ENCODE measurements at places on chromosomes 7 and 10.

- H3K4me3 ChIP-seq = no peak overlapping the region
- no peaks in the 10 kb centered on the region for H3K27me3 ChIP-seq
- no peaks in the 10 kb centered on the region for H3K4me1 ChIP-seq
- no peak for DNase-seq
- no peaks in the 10 kb centered on the region for H3K36me3 ChIP-seq
- no peak overlapping the region for H3K27ac ChIP-seq
Observed at GRCh38 chr10:75662715-75663114, 231.3 kb downstream of the LRMDA start.

DNA sequence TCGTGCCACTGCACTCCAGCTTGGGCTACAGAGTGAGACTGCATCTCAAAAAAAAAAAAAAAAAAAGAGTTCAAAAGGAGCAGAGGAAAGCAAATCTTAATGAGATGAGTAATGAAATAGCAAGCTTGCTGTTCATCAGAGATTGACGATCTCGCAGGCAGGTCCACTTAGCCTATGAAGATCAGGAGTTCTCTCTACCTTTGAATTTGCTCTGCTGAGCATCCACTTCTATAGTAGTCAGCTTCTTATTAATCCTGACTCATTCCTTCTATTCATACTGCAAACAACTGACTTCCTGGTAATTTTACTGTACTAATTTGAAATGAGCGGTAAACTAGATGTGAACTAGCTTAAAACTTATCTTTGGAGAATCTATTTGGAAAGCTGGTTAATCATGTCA, 1014.6 kb downstream of the GATA3 start:
- H3K36me3 ChIP-seq = no peaks in the 10 kb centered on the region
- H3K4me1 ChIP-seq = no peaks in the 10 kb centered on the region
- H3K4me3 ChIP-seq = no peak overlapping the region
- H3K27ac ChIP-seq = no peak overlapping the region
- H3K27me3 ChIP-seq = no peaks in the 10 kb centered on the region
- no peak for DNase-seq

- H3K4me1 ChIP-seq = no peaks in the 10 kb centered on the region
- H3K36me3 ChIP-seq = no peaks in the 10 kb centered on the region
- DNase-seq = no peak
- H3K27ac ChIP-seq = no peak overlapping the region
Observed at GRCh38 chr10:12788277-12788676, 213.2 kb downstream of the CCDC3 start.

- DNase-seq = no peak
- no peaks in the 10 kb centered on the region for H3K36me3 ChIP-seq
- H3K4me3 ChIP-seq = no peak overlapping the region
- peaks cover 11% of the 10 kb centered on the region for H3K4me1 ChIP-seq
- H3K27ac ChIP-seq = no peak overlapping the region
Observed at GRCh38 chr10:89503652-89504370, 31.6 kb downstream of the SLC16A12 start.

GRCh38 chr7:131681961-131682360, 125.5 kb upstream of the PODXL start:
- no peak overlapping the region for H3K4me3 ChIP-seq
- no peak overlapping the region for H3K27ac ChIP-seq
- no peaks in the 10 kb centered on the region for H3K27me3 ChIP-seq

DNA sequence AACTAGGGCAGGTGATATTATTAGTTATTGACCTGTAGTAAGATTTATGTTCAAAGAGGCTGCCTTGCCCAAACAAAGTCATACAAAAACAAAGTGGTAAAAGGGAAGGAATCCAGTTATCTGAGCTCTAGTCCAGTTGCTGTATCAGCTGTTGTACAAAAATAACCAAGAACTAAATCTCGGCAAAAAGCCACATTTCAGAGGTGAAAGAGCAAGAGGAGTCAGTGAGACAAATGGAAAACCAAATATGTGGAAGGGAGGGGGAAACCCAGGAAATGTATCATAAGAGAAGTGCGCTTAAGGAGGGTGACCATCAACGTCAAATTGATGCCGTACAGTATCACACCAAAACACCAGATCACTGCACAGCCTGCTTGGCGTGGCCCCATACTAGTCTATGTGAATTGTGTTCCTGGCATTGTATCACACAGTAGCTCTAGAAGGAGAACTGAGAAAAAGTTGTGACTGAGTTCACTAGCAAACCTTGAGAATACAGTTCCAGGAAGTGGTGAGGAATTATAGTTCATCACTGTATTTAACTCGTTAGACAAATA, 6.4 kb downstream of the AGBL3 start:
- H3K27me3 ChIP-seq = no peaks in the 10 kb centered on the region
- DNase-seq = no peak
- H3K36me3 ChIP-seq = peaks cover 30% of the 10 kb centered on the region
- H3K4me1 ChIP-seq = peaks cover 47% of the 10 kb centered on the region
- no peak overlapping the region for H3K27ac ChIP-seq
- H3K4me3 ChIP-seq = no peak overlapping the region

- no peak overlapping the region for H3K4me3 ChIP-seq
- H3K27ac ChIP-seq = peak overlapping the region; percentile 54
- peaks cover 64% of the 10 kb centered on the region for H3K36me3 ChIP-seq
- DNase-seq = no peak
- peaks cover 94% of the 10 kb centered on the region for H3K4me1 ChIP-seq
Observed at GRCh38 chr7:50327443-50327842, 22.9 kb downstream of the IKZF1 start.

DNA sequence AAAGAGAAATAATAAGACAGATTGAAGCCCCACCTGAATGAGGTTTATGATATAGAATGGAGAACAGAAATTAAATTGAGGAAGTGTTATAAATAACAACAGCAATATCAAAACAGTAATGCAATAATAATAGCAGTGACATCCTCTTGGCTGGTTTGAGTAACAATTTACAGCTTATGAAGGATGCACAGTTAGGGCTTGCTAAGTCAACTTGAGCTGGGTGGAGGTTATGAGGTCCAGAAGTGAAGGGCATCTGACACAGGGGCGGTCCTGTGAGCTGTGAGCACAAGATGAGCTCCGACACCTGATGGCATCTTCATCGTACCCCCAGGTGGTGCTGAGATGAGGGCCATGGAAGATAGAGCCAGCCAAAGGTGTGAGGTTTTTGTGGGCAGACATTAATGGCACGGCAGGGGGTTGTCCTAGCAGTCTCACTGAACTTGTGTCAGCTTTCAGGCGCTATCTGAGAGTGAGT, 30.5 kb downstream of the ARHGAP22 start:
- H3K36me3 ChIP-seq = no peaks in the 10 kb centered on the region
- no peak overlapping the region for H3K27ac ChIP-seq
- H3K4me1 ChIP-seq = no peaks in the 10 kb centered on the region
- no peak for DNase-seq
- no peak overlapping the region for H3K4me3 ChIP-seq

DNA sequence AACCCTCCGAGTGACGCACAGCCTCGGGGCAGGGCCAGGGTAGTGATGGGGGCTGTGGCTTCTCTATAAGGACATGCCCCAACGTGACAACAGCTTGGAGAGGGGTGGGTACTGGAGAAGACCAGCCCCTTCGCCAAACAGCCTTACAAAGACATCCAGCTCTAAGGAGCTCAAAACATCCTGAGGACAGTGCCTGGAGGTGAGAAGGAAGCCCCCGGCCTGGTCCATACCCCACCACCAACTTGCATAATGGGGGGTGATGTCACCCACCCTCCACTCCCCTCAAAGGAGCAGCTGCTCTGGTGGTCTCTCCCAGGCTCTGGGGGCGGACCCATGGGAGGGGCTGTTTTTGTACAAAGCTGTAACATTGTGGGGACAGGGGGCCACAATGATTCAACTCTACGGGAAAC, 15.1 kb downstream of the PRSS2 start:
- peak overlapping the region; percentile 97 for H3K4me3 ChIP-seq
- H3K27ac ChIP-seq = peak overlapping the region; percentile 95
- peak; percentile 72 for DNase-seq
- no peaks in the 10 kb centered on the region for H3K27me3 ChIP-seq
- peaks cover 35% of the 10 kb centered on the region for H3K36me3 ChIP-seq

DNA sequence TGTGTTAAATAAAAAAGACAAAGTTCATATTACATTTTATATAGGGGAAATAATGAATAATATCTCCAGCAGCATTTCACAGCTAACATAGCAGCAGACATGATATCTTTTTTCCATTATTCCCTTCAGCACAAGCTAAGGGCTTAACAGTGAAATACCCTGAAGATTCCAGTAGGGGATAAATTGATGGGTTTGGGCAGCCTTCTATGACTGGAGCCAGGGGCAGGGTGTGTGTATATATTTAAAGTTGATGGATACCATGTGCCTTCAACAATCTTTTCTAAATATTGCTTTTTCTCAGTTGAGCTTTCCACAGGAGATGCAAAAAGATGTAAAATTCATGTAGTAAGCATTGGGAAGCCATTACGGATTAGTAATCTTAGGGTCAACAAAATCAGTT, 151.2 kb downstream of the MAGI2 start:
- no peak overlapping the region for H3K27ac ChIP-seq
- no peak for DNase-seq
- no peak overlapping the region for H3K4me3 ChIP-seq
- no peaks in the 10 kb centered on the region for H3K36me3 ChIP-seq

GRCh38 chr7:30430276-30430675, 48.3 kb downstream of the NOD1 start:
- no peaks in the 10 kb centered on the region for H3K4me1 ChIP-seq
- peaks cover 37% of the 10 kb centered on the region for H3K36me3 ChIP-seq
- H3K4me3 ChIP-seq = no peak overlapping the region
- no peaks in the 10 kb centered on the region for H3K27me3 ChIP-seq

DNA sequence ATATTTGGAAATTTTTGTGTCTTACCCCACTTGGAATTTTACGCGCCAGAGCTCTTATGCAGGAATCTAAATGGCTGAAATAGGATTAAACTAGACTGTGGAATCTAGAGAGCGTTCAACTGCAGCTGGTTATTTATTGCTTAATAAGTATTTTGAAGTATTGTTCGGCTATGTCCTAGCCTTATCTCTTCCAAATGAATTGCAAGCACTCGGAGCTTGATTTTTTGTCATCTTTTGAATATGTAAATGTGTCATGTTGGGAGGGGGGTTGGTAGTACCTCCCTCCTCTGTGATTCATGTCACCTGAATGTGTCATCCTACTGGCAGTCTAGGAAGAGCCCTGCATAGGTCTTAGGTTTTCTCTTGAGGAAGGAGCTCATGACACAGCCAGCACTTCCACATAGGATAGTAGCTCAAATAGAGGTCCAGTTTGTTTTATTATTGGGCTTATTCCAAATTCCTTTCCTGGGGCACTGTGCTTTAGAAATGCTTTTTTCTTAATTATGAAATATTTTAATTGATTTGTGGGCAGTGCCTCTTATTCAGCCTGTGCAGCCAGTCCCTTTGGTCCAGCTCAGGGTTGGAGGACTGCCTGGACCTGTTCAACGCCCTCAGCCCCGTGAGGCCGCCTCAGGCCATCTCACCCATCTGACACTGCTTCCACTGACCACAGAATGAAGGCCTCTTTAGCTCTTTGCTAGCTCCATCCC, 22.5 kb upstream of the TRIL start:
- H3K4me3 ChIP-seq = no peak overlapping the region
- no peak overlapping the region for H3K27ac ChIP-seq
- no peaks in the 10 kb centered on the region for H3K4me1 ChIP-seq
- H3K27me3 ChIP-seq = no peaks in the 10 kb centered on the region
- H3K36me3 ChIP-seq = no peaks in the 10 kb centered on the region

- DNase-seq = no peak
- no peak overlapping the region for H3K4me3 ChIP-seq
Observed at GRCh38 chr10:122112625-122113160, 123.7 kb downstream of the TACC2 start.

DNA sequence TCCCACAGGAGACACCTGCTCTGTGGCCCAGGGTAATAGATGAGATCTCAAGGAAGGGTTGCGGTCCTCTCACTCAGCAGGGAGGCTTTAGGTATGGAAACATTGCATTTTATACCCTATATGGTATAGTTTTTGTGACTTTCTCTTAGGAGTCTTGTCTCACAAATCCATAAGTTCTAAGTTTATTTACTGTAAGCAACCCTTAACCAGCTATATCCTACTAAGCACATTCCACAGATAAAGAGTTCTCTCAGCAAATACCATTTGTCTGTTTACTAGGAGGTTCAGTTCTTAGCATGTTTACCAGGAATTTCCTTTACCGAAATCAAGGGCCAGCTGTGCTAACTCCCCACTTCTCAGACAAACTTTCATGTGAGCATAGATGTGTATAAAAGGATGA, 66.9 kb downstream of the ANLN start:
- H3K4me1 ChIP-seq = no peaks in the 10 kb centered on the region
- no peak for DNase-seq
- no peak overlapping the region for H3K27ac ChIP-seq
- H3K27me3 ChIP-seq = no peaks in the 10 kb centered on the region

DNA sequence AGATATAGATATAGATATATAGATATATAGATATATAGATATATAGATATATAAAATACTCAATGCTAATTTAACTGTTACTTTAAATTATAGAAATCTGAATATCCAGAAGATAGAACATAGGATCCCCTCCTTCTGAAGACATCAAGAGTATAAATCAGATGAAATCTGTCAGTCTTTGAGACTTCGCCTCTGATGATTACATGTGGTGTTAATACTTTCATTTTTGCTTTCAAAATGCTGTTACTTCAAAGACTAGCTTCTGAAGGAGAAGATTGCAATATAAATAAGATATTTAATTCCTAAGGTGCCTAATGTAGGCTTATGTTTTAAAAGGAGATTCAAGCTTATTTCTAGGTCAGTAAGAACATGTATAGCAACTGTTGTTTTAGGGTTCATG, 180.4 kb downstream of the TSPAN12 start:
- DNase-seq = no peak
- H3K27me3 ChIP-seq = no peaks in the 10 kb centered on the region
- no peak overlapping the region for H3K27ac ChIP-seq
- no peaks in the 10 kb centered on the region for H3K4me1 ChIP-seq

DNA sequence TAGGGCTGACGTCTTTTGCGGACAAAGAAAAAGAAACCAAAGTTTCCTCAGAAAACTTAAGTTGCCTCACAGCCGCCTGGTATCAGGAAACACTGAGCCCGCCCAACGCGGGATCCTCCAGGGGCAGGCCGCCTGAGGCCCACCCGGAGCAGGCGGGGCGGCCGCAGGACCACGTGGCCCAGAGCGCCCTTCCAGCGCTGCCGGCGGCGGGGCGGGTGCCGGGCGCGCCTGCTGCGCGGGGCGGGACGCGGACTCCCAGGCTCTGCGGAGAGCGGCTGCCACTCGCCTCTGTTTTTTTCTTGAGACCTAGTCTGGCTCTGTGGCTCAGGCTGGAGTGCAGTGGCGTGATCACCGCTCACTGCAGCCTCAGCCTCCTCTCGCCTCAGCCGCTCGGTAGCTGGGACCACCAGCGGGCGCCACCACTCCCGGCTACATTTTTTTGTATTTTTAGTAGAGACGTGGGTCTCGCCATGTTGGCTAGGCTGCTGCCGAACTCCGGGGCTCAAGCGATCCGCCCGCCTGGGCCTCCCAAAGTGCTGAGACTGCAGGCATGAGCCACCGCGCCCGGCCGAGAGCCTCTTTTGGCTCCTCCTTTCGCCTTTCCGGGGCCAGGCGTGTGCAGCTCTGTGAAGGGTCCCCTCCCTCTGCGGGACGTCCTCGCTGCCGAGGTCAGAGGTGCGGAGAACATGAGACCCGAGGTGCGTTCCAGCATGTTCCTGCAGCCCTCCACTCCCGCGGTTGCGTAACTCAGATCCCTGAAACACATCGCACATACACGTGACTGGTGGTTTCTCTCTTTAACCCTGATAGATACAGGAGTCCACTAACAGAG, 11.6 kb upstream of the HNRNPF start:
- peak; percentile 78 for DNase-seq
- H3K4me1 ChIP-seq = peaks cover 45% of the 10 kb centered on the region
- H3K4me3 ChIP-seq = peak overlapping the region; percentile 85
- no peaks in the 10 kb centered on the region for H3K27me3 ChIP-seq
- H3K36me3 ChIP-seq = no peaks in the 10 kb centered on the region
